ENCODE measurements at places on chromosomes 6 and 20.
A peak's percentile ranks its signal among the peaks of the same experiment; 100 is the strongest.

DNA sequence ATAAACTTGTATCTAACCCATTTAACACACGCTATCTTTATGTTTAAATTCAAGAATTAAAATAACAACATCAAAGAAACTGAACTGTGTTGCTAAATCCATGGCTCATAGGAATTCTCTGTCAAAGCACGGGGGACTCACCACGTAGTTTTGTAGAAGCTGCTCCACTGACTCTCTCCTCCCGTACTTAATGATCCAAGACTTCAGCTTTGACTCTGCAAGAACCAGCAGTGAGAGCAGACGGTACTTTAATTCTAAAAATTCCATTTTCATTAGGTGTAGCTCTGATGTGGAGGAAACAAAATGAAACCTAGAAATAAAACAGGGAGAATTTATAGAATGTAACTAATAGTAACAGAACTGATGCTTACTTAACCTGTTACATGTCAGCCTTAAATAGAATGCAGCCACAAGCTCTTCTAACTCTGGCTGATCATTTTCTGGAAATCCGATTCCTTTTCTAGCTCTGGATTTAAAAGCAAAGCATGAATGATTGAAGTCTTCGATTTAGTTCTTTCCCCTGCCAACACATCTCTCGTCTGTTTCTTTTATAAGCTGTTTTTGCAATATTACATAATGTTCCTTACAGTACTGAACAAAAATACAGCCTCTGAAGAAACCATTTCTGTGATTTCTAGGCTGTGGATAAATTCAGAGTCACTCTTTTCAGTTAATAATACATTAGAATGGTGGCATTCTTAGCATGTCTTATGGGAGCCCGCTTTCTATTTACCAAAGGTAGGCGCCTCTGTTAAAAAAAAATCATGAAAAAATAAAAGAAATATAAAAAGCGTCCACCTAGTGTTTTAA is 165.5 kb downstream of the SYNE1 start:
- DNase-seq: peak; percentile 4

GRCh38 chr6:107941627-107942026 is 16.4 kb downstream of the SEC63 start:
- no peak for DNase-seq

GRCh38 chr6:123869334-123869733 is 65.7 kb downstream of the NKAIN2 start:
- DNase-seq: no peak

DNA sequence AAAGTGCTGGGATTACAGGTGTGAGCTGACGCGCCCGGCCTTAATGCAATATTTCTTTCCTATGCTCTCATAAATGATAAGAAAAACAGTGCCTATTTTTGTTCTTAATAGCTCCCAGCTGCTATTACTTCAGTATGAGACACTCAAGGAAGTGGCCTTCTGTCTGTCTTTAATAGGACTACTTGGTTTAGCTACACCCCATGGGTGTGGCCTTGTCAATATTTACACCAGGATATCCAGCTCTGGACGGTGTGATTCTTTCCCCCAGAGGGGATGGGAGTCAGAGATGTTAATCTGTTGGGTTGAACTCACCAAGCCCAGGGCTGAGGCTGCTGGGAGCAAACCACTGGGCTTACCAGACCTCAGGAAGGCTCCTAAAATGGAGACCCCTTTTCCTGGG is 134.2 kb downstream of the CEP57L1 start:
- no peak for DNase-seq

- peak; percentile 3 for DNase-seq
Measured at GRCh38 chr6:8837343-8837742, 402.0 kb upstream of the SLC35B3 start.

GRCh38 chr6:132131351-132131750 is 180.2 kb upstream of the CCN2 start:
- DNase-seq: no peak

DNA sequence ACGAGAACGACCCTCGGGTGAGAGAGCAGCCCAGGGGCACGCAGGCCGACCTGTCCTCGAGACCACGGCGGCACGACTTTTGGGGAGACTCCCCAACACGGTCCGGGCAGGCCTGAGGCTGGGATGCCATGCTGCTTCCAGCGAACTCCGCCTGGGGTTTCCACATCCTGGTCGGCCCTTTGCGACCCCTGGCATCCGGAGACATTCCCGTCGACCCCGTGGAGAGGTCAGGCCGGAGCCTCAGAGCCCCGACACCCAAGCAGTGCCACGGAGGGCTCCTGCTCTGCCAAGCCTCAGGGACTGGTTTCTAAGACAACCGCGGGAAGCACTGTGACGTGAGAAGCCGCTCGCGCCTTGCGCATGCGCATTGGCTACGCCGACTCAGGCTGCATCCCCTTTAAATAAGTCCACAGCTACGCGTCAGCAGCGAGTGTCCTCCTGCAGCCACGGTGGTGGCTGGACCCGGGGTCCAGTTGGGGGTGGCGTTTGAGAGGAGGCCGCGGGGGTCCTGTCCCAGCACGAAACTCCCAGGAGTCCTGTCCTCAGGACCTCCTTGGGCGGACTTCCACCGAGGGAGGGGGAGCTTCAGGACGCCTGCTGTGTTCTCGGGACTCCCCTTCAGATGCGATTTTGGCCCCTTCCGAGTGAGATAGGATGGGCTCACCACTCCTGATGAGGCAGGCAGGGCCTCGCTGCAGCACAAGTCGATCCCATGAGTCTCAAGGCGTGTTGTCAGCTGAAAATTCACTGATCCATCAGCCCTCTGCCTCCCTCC is 1089.3 kb upstream of the DEFB115 start:
- DNase-seq: no peak

DNA sequence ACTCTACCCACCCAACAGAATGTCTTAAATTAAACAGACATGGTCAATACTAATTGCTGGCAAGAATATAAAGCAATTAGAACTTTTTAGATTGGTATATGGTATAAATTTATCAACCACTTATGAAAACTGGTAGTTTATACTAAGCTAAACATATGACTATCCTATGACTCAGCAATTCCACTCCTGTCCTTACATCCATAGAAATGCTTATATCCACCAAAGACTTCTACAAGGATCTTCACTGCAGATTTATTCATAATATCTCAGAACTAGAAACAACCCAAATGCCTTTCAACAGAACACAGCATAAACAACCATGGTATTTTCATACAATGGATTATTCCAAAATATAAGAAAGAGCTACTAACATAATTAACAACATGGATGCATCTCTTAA is 4.6 kb downstream of the ZNF184 start:
- DNase-seq: no peak

- DNase-seq: no peak
Measured at GRCh38 chr6:14333556-14334305, 216.2 kb downstream of the CD83 start.

GRCh38 chr6:148306286-148306685 is 36.4 kb upstream of the SASH1 start:
- no peak for DNase-seq
